Mesothelial cell of epicardium (in vitro differentiated cells): ENCODE measurements at places on chromosomes 6 and 20. TPM values are rescaled to one million over a fixed set of nuclear protein-coding genes. Genes with fewer than 3 reads are reported as not detected.
A peak's percentile ranks its signal among the peaks of the same experiment; 100 is the strongest.

- DNase-seq: no peak
- no peak overlapping the region for H3K27ac ChIP-seq
- H3K36me3 ChIP-seq: no peaks in the 10 kb centered on the region
- H3K4me3 ChIP-seq: no peak overlapping the region
- H3K27me3 ChIP-seq: peaks cover 12% of the 10 kb centered on the region
These were observed 78.3 kb downstream of the MAFB start for GRCh38 chr20:40610730-40611129.

- H3K36me3 ChIP-seq: no peaks in the 10 kb centered on the region
- no peak for DNase-seq
- no peak overlapping the region for H3K27ac ChIP-seq
- H3K27me3 ChIP-seq: no peaks in the 10 kb centered on the region
- peaks cover 4% of the 10 kb centered on the region for H3K4me1 ChIP-seq
These were observed 236.9 kb downstream of the QKI start for GRCh38 chr6:163651426-163651825.

The DYNLT2 gene
- 1.7 to 2.7 TPM (median 2.4 TPM) in 3 replicates for total RNA-seq

The UNC93A gene
- total RNA-seq: not detected in 3 replicates

DNA sequence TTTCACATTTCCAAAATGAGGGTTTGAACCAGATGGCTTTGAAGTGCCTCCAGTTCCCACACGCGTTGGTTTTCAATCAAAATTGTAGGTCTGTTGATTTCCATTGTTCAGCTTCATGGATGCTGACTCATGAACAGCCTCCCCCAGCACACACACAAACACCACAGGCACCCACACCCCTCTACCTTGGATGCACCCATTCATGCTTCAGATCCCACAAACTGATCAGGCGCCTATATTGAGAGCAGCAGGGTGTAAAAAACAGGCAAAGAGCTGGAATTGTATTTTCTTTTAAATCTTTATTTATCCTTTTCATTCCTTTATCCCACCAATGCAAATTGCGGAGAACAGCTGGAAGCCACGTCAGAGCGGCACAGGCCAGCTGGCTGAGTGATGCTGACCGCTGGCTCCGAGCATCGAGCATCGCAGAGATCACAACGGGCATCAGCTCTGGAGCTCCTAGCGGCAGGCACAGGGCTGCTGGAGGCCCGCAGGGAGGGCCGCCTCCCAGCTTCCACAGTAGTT lies 29.3 kb upstream of the TBC1D7 start:
- no peaks in the 10 kb centered on the region for H3K27me3 ChIP-seq
- H3K4me1 ChIP-seq: peaks cover 38% of the 10 kb centered on the region
- no peak for DNase-seq
- H3K27ac ChIP-seq: no peak overlapping the region
- no peak overlapping the region for H3K4me3 ChIP-seq

- no peak overlapping the region for H3K4me3 ChIP-seq
- H3K27ac ChIP-seq: peak overlapping the region; percentile 89
- H3K4me1 ChIP-seq: peaks cover 31% of the 10 kb centered on the region
- peaks cover 6% of the 10 kb centered on the region for H3K36me3 ChIP-seq
These were observed 121.9 kb downstream of the MTHFD1L start for GRCh38 chr6:150987371-150987828.

The OR2B6 gene
- not detected in 3 replicates for total RNA-seq

- H3K27me3 ChIP-seq: no peaks in the 10 kb centered on the region
- peak overlapping the region; percentile 81 for H3K27ac ChIP-seq
- H3K4me1 ChIP-seq: peaks cover 23% of the 10 kb centered on the region
- no peak for DNase-seq
- H3K36me3 ChIP-seq: no peaks in the 10 kb centered on the region
These were observed 1.5 kb downstream of the REPS1 start for GRCh38 chr6:138986578-138986977.

DNA sequence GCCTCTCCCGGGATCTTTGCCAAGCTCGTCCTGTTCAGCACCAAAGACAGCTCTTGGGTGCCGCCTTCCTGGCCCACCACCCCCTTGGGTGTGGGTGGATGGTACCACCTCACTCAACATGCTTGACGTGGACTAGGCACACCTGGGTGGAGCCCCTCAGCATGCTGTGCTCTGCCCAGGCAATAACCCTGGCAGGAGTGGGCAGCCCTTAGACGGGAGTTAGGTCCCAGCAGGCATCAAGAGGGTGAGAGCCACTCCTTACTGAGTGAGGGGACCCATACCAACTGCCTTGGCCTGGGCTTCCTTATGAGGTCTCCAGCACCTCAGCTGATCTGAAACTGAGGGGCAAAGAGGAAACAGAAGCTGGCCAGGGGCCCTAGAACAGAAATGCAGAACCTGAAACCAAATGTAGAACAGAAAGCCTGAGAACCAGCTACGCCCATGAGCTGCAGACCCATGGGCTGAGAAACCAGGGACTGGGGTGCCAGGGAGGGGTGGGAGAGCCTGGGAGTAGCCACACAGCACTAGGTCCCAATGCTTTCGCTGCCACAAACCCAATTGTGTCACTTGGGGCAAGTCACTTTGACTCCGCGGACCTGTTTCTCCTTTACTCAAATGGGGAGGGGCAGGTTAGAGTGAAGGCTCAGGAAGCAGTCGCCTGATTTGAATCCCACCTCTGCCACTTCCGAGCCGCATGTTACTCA lies 2.0 kb downstream of the FGD2 start:
- H3K27me3 ChIP-seq: no peaks in the 10 kb centered on the region
- H3K27ac ChIP-seq: no peak overlapping the region
- H3K36me3 ChIP-seq: no peaks in the 10 kb centered on the region
- H3K4me3 ChIP-seq: no peak overlapping the region
- no peaks in the 10 kb centered on the region for H3K4me1 ChIP-seq
- no peak for DNase-seq

The SIRPB2 gene
- not detected in 3 replicates for total RNA-seq

The GRM4 gene
- total RNA-seq: 0.22 to 0.47 TPM (median 0.27 TPM) in 3 replicates

The WFDC5 gene
- not detected in 3 replicates for total RNA-seq

DNA sequence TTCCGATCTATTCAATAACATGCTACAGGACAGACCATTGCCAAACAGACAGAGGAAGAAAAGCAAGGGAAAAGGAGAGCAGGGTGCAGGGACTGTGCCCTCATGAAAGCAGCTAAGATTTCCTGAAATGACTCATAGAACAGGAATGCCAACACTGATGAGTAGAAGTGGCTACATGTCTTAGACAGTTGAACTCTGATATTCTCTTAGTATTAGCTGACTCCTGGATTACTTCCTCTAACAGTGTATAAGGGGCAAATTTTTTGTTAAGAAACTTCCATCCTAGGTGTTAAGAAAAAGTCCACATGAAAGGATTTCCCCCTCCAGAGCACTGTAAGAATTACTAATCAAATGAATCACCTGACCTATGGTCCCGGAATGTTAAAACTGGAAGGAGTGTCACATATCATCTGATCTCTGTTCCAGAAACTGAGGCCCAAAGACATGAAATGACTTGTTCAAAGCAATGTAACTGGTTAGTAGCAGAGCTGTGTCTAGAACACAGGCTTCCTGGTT lies 224.9 kb downstream of the IBTK start:
- no peak overlapping the region for H3K27ac ChIP-seq
- H3K27me3 ChIP-seq: no peaks in the 10 kb centered on the region
- H3K4me3 ChIP-seq: no peak overlapping the region

DNA sequence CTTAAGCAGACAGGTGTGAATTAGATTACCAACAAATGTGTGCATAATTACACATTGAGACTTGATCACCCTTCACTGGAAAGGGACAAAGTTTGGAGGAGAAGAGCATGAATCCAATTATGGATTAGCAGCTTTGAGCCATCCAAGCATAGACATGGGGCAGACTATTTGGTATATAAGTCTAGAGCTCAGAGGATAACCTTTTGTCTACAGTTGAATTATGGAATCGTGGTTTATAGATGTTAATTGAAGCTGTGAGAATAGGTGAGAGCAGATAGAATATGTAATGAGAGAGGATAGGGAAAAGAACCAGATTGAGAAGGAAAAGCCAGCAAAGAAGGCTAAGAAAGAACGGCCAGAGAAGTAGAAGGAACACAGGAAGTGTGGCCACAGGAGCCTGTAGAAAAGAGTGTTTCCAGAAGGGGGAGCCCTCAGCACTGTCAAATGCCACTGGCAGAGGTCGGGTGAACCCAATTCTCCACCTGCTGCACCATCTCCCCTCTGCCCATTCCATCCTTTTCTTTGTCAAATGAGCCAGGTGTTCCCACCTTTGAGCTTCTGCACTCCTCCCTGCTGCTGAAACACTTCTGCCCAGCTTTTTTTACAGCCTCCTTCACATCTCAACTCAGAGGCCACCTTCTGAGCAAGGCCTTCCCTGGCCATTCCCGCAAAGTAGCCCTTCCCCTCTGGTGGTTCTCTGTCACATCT lies 7.3 kb downstream of the DNTTIP1 start:
- H3K36me3 ChIP-seq: peaks cover 41% of the 10 kb centered on the region
- DNase-seq: no peak
- no peaks in the 10 kb centered on the region for H3K4me1 ChIP-seq
- H3K27ac ChIP-seq: no peak overlapping the region
- no peaks in the 10 kb centered on the region for H3K27me3 ChIP-seq

GRCh38 chr6:47230579-47230978 lies 79.1 kb downstream of the TNFRSF21 start:
- H3K27ac ChIP-seq: no peak overlapping the region
- H3K4me1 ChIP-seq: peaks cover 1% of the 10 kb centered on the region
- no peak for DNase-seq
- H3K36me3 ChIP-seq: peaks cover 16% of the 10 kb centered on the region

The DNAH8 gene
- 0.02 to 0.25 TPM in 2 of 3 replicates, not detected in the other for total RNA-seq

DNA sequence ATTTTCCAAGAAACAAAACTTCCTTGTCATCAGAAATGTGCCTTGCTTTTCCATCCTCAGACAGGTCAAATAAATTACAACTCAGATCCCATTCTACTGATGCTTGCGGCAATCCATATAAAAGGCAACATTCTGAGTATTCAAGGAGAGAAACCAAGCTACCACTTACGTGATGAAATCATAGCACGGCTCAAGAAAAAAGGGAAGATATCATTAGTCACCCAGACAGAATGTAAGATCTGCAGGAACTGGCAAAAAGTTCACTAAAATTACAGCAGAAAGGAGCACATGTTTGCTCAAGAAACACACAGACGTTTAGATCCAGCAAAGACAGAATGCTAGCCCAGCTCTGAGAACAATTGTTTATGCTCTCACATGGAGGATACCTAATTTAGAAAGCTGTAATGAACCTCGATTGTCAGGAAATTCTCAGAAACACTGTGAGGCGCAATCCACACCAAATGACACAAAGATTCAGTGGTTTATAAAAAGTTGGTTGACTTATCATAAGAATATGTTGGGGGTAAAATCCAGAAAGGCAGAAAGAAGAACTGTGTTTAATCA lies 304.2 kb downstream of the ADGRG6 start:
- DNase-seq: no peak
- no peaks in the 10 kb centered on the region for H3K36me3 ChIP-seq
- no peak overlapping the region for H3K27ac ChIP-seq
- no peaks in the 10 kb centered on the region for H3K27me3 ChIP-seq
- peaks cover 7% of the 10 kb centered on the region for H3K4me1 ChIP-seq

The OR2H1 gene
- total RNA-seq: not detected in 3 replicates

DNA sequence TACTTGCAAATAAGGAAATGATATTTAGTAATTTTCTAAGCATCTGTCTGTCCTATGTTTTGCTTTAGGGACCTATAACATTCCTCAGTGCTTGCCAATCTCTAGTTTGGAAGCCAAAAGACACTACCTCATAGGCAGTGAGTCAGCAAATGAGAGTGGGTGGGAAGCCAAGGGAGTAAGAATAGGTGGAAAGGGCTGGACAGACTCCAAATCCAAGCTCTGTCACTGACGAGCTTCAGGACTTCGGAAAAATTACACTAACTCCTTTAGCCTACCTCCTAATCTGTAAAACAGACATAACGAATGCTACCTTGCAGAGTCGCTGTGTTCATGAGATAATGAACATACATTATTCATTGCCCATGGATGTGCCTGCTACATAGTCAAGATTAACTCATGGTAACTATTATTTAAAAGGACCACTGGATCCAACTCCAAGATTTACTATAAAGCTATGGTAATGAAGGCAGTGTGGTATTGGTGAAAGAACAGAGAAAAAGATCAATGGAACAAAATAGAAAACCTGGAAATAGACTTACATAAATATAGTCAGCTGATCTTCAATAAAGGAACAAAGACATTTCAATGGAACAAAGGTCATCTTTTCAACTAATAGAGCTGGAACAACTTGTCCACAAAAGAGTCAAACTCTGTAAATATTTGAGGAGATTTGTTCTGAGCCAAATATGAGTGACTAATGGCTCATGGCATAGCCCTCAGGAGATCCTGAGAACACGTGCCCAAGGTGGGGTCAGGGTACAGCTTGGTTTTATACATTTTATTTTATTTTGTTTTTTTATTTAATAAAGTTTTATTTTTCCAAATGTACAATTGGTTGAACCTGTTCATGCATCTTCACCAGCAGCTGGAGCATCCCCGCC lies 64.1 kb downstream of the FAM50B start:
- no peak overlapping the region for H3K4me3 ChIP-seq
- H3K4me1 ChIP-seq: peaks cover 49% of the 10 kb centered on the region
- no peaks in the 10 kb centered on the region for H3K36me3 ChIP-seq
- no peak for DNase-seq

The VGLL2 gene
- not detected in 3 replicates for total RNA-seq
